ENCODE measurements at places on chromosomes 6 and 20.

DNA sequence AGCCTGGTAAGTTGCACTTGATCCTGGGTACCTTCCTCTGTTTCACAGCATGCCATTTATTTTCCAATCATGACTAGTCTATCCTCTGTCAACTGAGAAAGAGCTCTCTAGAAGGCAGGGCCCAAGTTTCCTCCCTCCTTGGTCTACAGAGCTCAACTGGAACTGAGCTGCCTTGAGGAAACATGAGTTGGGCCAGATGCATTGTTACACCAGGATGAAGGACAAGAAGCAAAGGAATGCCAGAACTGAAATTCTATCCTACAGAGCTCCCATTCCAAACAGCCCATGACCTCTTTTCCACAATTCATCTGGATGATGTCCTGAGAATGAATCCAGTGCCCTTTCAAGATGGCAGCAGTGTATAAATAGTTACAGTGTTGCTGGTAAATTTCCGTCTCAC lies 66.7 kb upstream of the E2F3 start:
- H3K27me3 ChIP-seq = peaks cover 4% of the 10 kb centered on the region
- no peak for DNase-seq
- peaks cover 5% of the 10 kb centered on the region for H3K36me3 ChIP-seq
- H3K4me1 ChIP-seq = peaks cover 14% of the 10 kb centered on the region
- H3K4me3 ChIP-seq = no peak overlapping the region

DNA sequence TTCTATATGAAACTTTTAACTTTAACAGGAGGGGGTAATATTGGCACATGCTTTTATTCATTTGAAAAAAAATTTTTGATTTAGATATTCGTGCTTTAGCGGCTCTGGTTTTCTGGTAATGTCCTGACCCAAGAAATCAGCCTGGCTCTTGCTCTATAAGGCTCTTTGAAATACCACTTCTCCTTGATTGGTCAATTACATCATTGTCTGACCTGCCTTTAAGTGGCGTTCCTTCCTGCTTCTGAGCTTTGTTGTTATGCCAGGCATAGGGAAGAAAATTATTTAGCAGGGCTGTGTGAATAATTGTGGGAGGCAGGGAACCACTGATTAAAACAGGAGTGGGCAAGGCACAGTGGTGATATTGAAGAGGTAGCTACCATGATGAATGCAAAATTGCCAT lies 3.9 kb downstream of the RNF144B start:
- H3K27me3 ChIP-seq = peaks cover 11% of the 10 kb centered on the region
- peaks cover 33% of the 10 kb centered on the region for H3K4me1 ChIP-seq
- no peak overlapping the region for H3K27ac ChIP-seq
- H3K4me3 ChIP-seq = no peak overlapping the region

- peaks cover 18% of the 10 kb centered on the region for H3K36me3 ChIP-seq
- no peak for DNase-seq
- peaks cover 6% of the 10 kb centered on the region for H3K4me1 ChIP-seq
These were observed 38.3 kb upstream of the ID1 start for GRCh38 chr20:31566658-31567379.

- DNase-seq = no peak
- peaks cover 68% of the 10 kb centered on the region for H3K4me1 ChIP-seq
- peaks cover 15% of the 10 kb centered on the region for H3K36me3 ChIP-seq
- no peak overlapping the region for H3K4me3 ChIP-seq
- peak overlapping the region; percentile 7 for H3K27ac ChIP-seq
- H3K27me3 ChIP-seq = no peaks in the 10 kb centered on the region
These were observed 239.2 kb upstream of the TAB2 start for GRCh38 chr6:149078211-149078782.

GRCh38 chr20:2086177-2086979 lies 15.2 kb upstream of the STK35 start:
- no peak for DNase-seq
- peaks cover 49% of the 10 kb centered on the region for H3K27me3 ChIP-seq
- no peaks in the 10 kb centered on the region for H3K4me1 ChIP-seq

DNA sequence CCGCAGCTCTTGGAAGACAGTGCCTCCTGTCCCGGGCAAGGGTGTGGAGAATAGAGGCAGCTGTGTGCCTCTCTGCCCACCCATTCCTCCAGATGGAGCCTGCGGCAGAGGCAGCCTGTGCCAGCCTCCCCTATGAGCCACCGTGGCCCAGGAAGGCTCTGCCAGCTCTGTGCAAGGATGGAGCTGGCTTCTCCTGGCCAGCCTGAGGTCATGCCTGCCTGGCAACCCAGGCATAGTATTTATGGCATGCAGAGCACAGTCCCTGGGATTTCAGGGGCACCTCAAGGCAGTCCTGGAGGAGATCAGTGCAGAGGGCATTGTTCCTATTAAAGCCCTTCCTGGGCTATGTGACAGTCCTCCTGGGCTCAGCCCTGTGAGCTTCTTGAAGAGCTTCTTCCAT lies 1.5 kb downstream of the EPB41L1 start:
- no peak for DNase-seq
- peaks cover 2% of the 10 kb centered on the region for H3K4me1 ChIP-seq
- H3K27ac ChIP-seq = no peak overlapping the region
- no peak overlapping the region for H3K4me3 ChIP-seq
- peaks cover 39% of the 10 kb centered on the region for H3K27me3 ChIP-seq
- H3K36me3 ChIP-seq = no peaks in the 10 kb centered on the region

DNA sequence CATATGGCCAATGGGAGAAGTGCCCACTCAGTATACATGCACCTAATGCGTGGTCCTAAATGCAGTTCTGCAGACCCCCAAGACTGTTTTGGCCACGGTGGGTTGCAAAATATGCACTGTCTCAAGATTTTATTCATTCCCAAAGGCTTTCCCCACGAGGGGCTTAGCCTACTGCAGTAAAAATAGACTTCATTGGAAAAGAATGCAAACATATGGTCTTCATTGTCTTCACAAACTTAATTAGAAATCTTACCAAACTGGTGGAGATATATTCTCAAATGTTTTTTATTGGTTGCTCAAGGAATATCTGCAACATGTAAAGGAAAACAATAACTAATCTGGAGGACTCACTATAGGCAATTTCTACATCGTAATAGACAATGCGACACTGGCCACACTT lies 31.6 kb upstream of the PRL start:
- no peaks in the 10 kb centered on the region for H3K27me3 ChIP-seq
- DNase-seq = no peak
- H3K4me1 ChIP-seq = no peaks in the 10 kb centered on the region
- no peak overlapping the region for H3K27ac ChIP-seq

GRCh38 chr6:156345700-156346099 lies 431.5 kb upstream of the ARID1B start:
- no peaks in the 10 kb centered on the region for H3K36me3 ChIP-seq
- H3K27me3 ChIP-seq = no peaks in the 10 kb centered on the region
- no peak overlapping the region for H3K27ac ChIP-seq
- no peak overlapping the region for H3K4me3 ChIP-seq
- H3K4me1 ChIP-seq = no peaks in the 10 kb centered on the region

GRCh38 chr6:165082636-165083035 lies 226.8 kb downstream of the C6orf118 start:
- H3K27ac ChIP-seq = no peak overlapping the region
- no peaks in the 10 kb centered on the region for H3K27me3 ChIP-seq
- no peak for DNase-seq
- no peak overlapping the region for H3K4me3 ChIP-seq

- H3K4me1 ChIP-seq = no peaks in the 10 kb centered on the region
- no peaks in the 10 kb centered on the region for H3K27me3 ChIP-seq
- no peaks in the 10 kb centered on the region for H3K36me3 ChIP-seq
- no peak overlapping the region for H3K27ac ChIP-seq
- H3K4me3 ChIP-seq = no peak overlapping the region
- no peak for DNase-seq
These were observed 28.4 kb upstream of the CD93 start for GRCh38 chr20:23114448-23115082.

- no peak for DNase-seq
- H3K36me3 ChIP-seq = peaks cover 15% of the 10 kb centered on the region
- no peaks in the 10 kb centered on the region for H3K27me3 ChIP-seq
- no peak overlapping the region for H3K4me3 ChIP-seq
- peaks cover 12% of the 10 kb centered on the region for H3K4me1 ChIP-seq
These were observed 49.2 kb upstream of the MAP7 start for GRCh38 chr6:136599329-136600011.

DNA sequence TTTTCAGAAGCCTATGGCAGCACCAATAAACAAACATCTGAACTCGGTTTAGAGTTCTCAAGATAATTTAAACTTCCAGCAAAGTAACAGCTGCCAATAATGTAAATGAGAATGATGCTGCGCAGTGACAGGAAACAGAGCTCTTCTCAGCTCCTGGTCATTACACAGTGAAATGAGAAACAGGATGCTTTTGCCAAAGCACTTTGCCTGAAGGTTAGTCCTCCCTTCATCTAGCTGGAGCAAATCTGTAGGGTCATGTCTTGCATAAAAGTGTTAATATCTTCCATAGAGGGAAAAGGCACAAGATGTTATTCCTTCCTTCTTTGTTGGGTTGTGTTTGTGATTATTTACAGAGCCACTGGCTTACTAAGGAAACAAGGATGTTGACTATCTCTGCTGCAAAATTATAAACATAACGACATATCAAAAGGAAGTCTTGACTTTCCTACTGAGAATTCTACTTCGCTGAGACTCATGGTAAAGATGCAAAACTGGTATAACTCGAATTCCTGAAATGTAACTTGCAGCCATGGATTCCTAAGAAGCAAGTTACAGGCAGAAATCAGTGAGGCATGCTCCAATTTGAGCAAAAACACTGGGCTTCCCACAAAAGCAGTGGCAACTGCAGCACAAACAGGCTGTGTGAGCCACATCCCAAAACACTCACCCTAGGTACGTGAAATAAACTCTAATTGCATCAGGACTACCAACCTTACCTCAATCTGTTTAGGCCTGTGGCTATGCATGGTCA lies 102.5 kb upstream of the BEND6 start:
- H3K4me3 ChIP-seq = peak overlapping the region; percentile 78
- peak overlapping the region; percentile 82 for H3K27ac ChIP-seq
- DNase-seq = no peak
- no peaks in the 10 kb centered on the region for H3K36me3 ChIP-seq
- H3K4me1 ChIP-seq = peaks cover 23% of the 10 kb centered on the region
- H3K27me3 ChIP-seq = peaks cover 52% of the 10 kb centered on the region

DNA sequence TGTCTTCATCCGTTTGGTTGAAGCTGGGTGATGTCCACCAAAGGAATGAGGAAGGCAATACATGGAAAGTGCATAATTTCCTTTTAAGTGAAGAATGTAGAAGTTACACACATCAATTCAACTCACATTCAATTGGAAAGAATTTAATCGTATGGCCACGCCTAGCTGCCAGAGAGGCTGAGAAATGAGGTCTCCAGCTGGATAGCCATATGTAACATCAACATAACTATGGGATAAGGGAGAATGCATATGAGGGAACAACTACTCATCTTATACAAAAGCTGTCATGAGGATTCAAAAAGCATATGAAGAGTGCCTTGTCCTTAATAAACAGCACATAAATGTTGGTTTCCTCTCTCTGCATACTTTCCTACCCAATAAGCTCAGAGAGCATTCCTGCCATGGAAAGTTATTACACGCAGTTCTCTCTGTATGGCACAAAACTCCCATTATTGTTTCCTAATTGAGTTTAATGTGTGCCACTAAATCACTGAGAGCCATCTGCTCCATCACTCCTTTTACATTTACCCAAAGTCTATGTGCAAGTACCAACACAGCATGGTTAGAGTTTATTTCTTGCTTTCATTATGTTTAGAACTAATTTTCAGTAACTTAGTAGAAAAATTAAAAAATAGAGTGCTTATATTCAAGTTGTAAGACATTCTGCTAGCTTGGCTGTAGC lies 21.4 kb upstream of the TFAP2D start:
- H3K36me3 ChIP-seq = no peaks in the 10 kb centered on the region
- DNase-seq = no peak
- no peaks in the 10 kb centered on the region for H3K27me3 ChIP-seq

DNA sequence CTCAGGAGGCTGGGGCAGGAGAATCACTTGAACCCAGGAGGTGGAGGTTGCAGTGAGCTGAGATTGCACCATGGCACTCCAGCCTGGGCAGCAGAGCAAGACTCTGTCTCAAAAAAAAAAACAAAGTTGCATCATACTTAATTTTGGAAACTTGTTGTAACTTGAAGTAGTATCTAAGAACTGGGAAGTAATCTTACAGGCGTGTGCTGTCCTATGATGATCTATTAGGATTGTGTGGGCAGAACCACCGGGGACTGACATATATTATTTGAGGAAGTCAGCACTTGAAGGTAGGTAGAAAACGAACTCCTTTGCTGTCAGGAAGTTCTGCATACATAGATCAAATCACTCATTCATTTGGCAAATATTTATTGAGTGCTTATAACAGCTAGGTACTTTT lies 188.5 kb downstream of the ZNF217 start:
- H3K4me1 ChIP-seq = peaks cover 8% of the 10 kb centered on the region
- no peaks in the 10 kb centered on the region for H3K27me3 ChIP-seq
- H3K4me3 ChIP-seq = no peak overlapping the region
- H3K27ac ChIP-seq = no peak overlapping the region

DNA sequence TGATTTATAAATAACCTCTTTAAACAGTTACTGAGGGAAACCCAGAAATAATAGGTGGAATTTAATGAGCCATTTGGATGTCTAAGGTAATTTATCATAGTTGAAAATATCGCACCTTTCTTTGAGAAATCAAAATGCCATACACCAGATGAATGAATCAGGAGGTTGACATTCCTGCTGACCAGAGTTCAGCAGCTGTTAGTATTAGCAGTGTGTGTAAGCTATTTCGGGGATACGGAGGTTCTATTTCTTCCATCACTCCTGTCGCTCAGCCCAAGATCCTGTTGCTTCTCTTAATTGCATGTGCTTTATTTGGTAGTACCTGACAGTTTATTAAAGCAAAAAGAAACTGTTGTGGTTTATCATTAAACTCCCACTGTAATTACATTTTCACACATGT lies 67.1 kb downstream of the HDGFL1 start:
- DNase-seq = no peak
- H3K4me3 ChIP-seq = no peak overlapping the region
- no peaks in the 10 kb centered on the region for H3K36me3 ChIP-seq
- H3K27ac ChIP-seq = no peak overlapping the region

DNA sequence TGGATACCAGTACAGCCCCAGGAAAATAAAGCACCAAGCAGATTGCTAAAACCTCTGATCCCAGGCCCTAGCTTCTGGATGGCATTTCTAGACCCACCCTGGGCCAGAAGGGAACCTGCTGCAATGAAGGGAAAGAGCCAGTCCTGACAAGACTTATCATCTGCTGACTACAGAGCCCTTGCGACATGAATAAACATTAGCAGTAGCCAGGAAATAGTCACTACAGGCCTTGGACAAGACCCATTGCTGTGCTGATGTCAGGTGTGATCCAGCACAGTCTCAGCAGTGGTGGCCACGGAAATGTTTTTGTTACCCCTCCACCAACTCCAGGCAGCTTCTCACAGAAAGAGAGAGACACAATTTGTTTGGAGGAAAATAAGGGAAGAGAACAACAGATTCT lies 399.3 kb downstream of the HAO1 start:
- H3K36me3 ChIP-seq = no peaks in the 10 kb centered on the region
- no peaks in the 10 kb centered on the region for H3K4me1 ChIP-seq
- H3K27ac ChIP-seq = no peak overlapping the region
- DNase-seq = no peak
- H3K27me3 ChIP-seq = no peaks in the 10 kb centered on the region
- H3K4me3 ChIP-seq = no peak overlapping the region

- no peaks in the 10 kb centered on the region for H3K27me3 ChIP-seq
- H3K27ac ChIP-seq = peak overlapping the region; percentile 92
- peaks cover 49% of the 10 kb centered on the region for H3K4me1 ChIP-seq
These were observed 684 bp downstream of the ZNFX1 start for GRCh38 chr20:49276961-49277785.
